ENCODE measurements at places on chromosomes 13 and 19. TPM values are rescaled to one million over a fixed set of nuclear protein-coding genes. Genes with fewer than 3 reads are reported as not detected.

ZNF578 gene
- 4.3 TPM for polyA plus RNA-seq

ZNF433 gene
- 5.6 TPM for polyA plus RNA-seq

DNA sequence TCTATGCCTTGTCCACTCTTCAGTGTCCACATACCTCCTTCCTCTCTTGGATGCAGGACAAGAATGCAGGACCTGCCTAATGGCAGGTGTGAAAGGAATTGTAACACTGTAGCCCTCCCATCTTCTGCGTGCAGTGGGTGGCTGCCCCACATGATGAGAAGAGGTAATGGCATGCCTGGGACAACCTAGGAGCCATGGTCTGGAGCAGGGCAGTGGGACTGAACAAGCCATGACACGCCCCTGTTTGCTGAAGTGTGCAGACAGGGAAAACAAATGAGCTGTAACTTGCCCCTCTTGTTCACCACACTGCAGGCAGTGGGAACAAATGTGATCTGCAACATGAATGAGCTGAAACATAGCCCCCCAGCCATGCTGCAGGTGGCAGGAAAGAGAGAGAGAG is 192.2 kb downstream of the PCDH17 start:
- DNase-seq, result no peak

DNA sequence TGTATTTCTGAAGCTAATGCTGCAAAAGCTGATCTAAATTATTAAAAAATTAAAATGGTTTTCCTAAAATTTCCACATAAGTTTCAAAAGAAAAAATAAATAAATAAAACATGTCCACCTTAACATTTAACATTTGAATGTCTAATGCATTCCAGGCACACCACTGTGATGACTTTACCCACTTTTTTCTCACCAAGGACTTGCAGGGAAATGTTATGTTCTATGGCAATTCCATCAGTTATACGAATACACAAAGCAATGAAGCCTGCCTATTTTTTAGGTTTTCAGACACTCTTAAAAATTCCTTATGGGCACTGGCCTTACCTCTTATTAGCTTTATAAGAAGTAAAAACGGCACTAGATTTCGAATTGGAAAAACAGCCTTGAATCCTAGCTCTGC is 10.2 kb downstream of the TSC22D1 start:
- DNase-seq, result no peak

GRCh38 chr13:43129511-43130110 is 106.2 kb downstream of the DNAJC15 start:
- no peak for DNase-seq

- DNase-seq, result no peak
These were observed 32.3 kb upstream of the AKAP11 start for GRCh38 chr13:42239644-42240043.

DNA sequence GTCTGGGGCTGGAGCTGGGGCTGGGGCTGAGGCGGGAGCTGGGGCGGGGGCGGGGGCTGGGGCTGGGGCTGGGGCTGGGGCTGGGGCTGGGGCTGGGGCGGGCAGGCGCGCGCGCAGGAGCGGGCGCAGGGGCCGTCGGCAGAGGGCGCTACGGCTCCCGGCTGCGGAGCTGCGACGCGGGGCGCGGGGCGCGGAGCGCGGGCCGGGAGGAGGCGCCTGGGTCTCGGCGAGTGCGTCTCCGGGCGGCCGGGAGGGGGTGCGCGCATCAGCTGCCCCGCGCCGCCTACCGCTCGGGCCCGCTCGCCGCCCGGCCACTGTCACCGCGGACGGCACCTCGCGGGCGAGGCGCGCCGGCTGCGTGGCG is 422 bp upstream of the MTUS2 start:
- no peak for DNase-seq

Measured in AG04450 (cell line).